ENCODE measurements at places on chromosomes 12 and 14.

DNA sequence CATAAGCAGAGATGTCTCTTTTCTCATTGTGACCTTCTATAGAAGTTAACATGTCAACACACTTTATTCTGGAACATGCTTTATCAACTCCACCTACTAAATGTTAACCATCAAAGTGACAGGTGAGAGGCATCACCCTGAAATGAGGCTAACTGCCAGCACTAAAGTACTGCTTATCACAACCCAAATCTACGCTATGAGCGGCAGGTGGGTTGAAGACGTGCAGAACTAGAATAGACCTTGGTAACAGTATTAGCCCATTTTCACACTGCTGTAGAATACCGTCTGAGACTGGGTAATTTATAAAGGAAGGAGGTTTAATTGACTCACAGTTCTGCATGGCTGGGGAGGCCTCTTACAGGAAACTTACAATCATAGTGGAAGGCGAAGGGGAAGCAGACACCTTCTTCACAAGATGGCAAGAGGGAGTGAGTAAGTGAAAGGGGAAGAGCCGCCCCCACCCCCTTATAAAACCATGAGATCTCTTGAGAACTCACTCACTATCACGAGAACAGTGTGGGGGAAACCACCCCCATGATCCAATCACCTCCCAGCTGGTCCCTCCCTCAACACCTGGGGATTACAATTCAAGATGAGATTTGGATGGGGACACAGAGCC, 359.0 kb downstream of the SEC23A start:
- DNase-seq: no peak

- DNase-seq: no peak
These were observed 43.7 kb downstream of the SAV1 start for GRCh38 chr14:50624447-50624846.

DNA sequence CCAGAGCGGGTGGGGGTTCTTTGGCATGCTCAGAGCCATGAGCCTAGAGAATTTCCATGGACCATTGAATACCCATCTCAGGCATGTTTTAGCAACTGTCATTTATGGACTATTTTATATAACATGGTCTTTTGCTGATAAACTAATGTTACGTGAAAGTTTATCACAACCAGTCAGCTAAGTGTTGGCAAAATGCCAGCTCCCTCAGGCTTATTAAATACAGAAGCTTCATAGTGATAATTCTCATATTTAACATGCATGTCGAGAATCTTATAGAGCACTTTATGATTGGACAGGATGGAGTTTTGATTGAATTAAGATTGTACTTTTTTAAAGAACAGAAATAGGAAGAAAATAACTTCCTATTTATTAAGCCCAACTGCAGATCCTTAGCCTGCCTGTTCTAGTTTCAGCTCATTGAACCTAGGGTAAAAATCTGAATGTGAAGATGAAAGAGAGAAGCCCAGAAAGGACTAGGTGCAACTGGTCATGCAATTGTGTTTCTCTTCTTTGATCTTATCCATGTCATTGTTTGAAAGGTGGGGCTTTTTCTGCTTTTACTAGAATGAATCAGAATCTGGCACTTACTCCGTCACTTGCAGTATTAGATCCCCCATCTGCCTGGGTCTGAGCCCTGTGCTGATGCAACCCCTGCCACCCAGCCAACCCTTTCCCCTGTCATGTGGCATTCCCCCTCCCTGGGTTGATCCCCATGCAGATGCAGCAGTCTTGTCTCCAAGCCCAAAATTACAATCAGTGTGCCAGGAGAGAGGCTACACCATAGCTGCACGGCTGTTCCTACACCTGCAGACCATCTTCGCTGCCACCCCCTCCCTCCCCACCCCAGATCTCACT, 134.6 kb upstream of the EVL start:
- no peak for DNase-seq

DNA sequence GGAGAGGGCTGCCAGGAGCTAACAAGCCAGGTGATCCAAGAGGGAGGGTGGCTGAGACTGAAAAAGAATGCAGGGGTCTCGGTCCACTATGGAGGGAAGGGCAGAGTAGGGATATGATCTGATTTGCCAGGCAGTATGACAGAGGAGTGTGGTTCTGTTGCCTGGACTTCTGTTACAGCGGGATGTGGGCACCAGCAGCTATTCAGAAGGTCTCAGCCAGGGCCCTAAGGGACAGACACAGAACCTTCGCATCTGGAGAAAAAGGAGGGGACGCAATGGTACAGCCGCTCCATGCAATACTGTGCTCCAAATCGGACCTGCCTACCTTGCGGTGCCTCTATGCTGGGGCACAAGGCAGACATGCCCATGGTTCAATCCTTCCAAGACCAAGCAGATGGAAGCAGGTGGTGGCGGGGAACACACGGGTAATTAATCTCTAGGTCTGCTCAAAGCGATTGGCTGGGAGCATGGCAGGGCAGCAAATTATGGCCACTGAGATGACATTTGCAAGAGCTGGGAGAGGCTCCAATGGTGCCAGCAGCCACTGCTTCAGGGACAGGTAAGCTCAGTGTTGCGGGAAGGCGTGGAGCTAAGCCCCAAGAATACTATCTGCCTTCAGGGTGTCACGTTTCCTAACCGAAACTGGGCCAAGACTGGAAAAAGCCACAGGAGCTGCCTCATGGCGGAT, 185.5 kb downstream of the FOXN3 start:
- no peak for DNase-seq

DNA sequence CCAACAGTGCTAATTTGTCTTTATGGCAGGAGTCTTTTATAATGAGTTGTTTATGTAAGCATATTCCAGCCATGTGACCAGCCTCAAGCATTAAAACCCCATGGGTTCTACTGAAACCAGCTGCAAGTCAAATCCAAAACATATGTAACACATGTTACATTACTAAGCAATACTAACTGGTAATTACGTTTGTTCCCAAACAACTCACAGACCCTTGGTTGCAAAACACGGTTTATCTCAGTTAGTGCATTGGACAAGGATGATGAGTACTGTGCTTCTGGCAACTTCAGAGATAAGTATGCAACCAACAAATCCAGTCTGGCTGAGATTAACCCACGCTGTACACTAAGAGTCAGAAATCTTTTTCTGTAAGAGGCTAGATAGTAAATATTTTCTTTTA, 110.1 kb upstream of the FAR2 start:
- DNase-seq: no peak

DNA sequence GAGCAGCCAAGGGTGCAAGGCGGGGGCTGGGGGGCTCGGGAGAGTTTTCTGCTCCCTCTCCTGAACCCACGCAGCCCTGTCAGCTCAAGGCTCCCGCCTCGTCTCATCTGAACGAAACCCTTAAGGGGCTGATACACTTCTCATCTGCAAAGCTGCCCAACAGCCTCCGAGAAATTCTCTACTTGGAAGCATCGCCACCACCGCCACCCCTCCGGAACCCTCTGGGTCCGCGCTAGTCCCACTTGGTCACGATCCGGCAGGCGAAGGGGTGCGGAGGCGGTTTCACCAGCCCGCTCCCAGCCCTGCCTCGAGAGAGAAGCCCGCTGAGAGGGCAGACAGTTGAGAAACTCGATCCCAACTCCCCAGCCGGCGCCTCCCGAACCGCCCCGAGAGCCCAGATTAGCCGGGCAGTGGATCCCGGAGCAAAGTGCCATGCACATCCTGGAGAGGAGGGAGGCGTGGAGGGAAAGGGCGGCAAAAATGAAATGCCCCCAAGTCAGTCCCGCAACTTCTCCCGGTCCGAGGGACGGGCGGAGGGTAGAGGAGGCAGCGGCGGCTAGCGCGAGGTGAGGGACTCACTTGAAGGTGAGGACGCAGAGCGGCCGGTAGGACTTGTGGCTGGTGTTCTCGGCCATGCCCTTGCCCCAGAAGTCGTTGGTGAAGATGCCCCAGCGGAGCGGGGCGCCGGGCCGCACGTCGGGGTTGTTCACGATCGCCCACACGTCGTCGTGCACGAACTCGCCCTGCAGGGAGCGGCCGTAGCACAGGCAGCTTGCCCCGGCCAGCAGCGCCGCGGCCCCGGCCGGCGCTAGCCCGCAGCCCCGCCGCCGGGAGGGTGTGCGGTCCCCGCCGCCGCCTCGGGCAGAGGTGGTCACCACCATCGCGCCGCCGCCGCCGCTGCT, 620 bp downstream of the TMTC1 start:
- DNase-seq: no peak

GRCh38 chr14:66509874-66510273, 1.9 kb downstream of the GPHN start:
- DNase-seq: no peak

GRCh38 chr12:82838131-82838551, 151.4 kb downstream of the TMTC2 start:
- no peak for DNase-seq

DNA sequence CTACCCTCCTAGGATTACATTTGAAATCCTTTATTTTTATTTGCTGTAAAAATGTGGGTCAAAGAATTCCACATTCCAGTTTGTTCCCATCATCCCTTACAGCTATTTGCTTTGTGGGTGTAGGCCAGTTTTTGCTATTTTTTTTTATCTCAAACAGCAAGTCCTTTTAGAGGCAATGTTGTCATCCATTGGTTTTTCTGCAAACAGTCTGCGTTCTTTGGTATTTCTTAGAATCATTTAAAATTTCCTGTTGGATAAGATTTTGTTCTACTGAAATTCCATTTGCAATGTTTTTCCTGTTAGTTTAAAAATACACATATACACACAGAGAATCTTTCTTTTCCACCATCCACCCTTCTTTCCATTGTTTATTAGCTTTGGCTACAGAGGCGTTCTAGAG, 53.3 kb upstream of the STK38L start:
- DNase-seq: no peak

DNA sequence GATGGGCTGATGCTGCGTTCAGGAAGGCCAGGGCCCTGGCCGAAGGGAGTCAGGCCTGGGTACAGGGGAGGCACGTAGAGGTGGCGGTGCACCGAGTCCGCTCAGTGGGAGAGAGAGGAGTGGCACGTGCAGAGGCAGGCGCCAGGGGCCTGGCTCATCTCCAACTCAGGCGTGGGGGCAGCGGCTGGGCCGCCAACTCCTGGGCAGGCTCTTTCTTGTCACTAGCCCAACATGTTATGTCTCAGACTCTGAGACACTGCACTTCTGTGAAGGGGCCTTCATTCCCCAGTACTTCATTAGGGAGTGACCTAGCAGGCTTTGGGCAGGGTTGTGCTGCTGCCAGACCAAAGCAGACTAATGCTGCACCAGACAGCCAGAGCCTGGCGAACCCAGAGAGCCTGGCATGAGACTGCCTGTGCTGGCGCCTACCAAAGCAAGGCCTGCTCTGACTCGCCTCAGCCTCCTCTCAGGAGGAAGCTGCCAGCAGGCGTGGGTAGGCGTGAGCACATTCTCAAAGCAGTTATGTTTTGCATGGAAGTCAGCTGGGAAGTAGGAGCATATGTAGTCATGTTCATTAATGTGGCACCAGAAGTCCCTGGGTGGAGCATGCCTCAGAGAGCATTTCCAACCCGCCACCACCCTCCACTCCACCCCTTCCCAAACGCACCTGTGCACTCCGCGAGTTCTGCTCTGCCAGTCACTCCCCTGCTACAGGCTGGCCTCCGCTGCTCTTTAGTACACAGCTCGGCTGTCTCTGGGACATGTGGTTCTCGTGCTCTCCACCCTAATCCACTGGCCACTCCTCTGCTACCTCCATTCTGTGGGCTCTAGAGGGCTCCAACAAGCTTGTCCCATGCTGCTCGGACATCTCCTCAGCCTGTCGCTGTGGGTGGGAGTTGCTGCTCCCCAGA, 9.7 kb downstream of the CKB start:
- DNase-seq: no peak

DNA sequence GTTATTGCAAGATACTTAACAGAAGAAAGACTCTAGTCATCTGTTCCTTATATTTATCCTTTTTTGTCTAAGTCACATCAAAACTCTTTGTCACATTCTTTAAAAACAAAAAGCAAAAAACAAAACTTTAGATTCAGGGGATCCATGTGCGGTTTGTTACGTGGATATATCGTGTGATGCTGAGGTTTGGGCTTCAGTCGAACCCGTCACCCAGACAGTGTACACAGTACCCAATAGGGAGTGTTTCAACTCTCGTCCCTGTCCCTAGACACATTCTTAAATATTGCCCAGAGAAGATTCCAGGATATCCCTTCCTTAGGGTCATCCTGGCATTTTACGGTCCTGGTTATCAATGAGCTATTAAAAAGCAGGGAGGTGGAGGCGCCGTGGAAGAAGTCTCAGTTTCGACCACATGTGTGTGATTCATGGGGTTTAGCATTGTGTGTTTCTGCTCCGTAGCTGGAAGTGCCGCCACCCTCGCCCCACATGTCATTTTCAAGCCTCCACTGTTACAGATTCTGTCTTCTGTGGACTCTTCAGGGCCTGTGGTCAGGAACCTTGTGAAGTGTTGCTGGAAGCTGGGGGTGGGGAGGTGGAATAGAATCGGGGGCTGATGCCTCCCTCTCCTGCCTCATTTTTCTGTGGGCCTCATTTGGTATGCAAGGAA, 19.9 kb downstream of the CCND2 start:
- peak; percentile 14 for DNase-seq

DNA sequence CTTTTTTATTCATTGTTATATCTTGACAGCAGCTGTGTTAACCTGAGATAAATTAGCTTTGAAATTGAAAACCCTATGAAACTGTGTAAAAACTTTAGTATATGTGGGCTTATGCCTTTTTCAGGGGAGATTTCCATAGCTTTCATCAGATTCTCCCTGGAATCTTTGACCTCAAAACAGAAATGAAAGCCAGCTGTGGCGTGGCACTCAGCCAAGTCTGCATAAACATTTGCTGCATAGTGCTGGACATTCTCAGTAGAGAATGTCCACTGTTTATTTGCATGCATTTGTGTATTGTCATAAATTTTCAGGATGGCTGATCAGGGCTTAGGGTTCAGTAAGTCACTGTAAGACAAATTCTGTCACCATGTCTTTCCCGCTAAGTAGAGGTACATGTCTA, 115.3 kb upstream of the NAP1L1 start:
- no peak for DNase-seq

DNA sequence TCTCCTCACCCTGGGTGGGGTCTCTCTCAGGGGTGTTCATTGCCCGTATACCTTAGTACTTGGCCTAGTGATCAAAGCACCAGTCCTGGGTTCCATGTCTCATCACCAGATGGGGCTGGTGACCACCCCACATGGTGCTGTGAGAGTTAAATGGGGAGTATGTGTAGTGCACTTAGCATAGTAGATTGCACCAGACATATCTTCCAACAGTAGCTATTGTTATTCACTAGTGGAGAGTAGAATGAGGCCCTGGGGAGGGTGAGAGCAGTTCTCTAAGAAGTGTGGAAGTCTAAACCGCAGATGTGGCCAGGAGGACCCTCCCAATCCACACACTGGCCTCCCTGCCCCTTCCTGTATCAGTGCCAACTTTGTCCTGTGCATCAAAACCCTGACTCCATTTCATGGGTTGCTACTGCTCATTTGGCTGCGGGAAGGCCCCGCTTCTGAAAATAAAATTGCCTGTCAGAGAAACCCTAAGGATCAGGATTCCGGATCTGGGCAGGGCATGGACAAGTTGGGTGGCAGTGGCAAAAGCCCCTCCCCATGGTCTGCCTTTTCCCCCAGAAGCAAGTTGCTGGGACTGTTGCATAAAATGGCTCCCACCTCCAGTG, 4.4 kb downstream of the CD9 start:
- DNase-seq: no peak

Data from activated effector memory CD4-positive, alpha-beta T cell treated with Interleukin-2 at 50 U/mL for 16 hours (primary cell).